Karpas-422 (cell line): ENCODE measurements at places on chromosomes 4 and X. TPM values are rescaled to one million over a fixed set of nuclear protein-coding genes. Genes with fewer than 3 reads are reported as not detected.

Gene BMP3
- not detected in 2 replicates for total RNA-seq

Gene WNK3
- total RNA-seq, result 0.04 TPM in 2 replicates

Gene ARR3
- total RNA-seq, result not detected in 2 replicates

Gene SCRG1
- not detected in 2 replicates for total RNA-seq

Gene ITIH6
- not detected in 2 replicates for total RNA-seq

Gene SORBS2
- total RNA-seq, result not detected in 2 replicates
